Central memory CD8-positive, alpha-beta T cell (primary cell): ENCODE measurements at places on chromosomes 5 and 9.

DNA sequence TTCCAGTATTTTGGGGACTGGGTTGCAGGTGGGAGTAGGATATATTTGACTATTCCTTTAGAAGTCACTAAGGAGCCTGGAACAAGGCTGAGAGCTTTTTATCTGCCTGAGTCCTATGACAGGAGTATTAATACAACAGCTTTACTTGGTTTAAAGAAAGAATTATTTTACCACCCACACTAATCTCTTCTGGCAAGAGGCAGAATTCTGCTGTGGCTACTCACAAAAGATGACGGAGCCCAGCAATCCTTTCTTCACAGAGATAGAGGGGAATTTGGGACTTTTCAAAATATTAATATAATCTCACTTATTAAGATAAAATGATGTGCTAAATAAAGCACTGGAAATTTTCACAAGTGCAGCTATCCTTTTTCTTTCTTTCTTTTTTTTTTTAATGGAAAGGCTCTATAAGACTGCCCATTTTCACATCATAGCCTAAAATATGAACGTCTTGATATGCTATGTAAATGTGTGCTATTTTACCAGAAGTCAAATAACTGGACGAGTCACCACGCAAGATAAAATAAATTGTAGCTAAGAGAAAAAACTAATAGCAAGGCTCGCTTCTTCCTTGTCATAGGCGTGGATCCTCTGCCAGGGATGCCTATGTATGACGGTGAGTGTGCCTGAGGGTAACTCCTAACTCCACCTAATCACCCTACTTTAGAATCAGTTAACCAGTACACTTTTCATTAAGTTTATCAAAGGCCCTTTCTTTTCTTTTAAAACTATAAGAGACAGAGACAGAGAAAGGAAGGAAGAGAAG lies 76.3 kb downstream of the ZNF608 start:
- H3K4me1 ChIP-seq = no peaks in the 10 kb centered on the region
- H3K27ac ChIP-seq = no peak overlapping the region
- DNase-seq = no peak
- peaks cover 2% of the 10 kb centered on the region for H3K36me3 ChIP-seq

DNA sequence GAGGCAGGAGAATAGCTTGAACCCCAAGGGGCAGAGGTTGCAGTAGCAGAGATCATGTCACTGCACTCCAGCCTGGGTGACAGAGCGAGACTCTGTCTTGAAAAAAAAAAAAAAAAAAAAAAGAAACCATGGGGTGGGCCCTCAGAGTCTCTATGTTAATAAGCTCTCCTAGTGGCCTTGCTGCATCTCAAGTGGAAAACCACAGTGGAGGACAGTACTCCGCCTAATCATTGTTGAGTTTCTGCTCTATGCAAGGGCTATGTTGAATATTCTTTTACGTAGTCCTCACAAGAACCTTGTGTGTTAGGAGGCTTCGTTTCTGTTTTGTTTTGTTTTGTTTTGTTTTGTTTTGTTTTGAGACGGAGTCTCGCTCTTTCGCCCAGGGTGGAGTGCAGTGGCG lies 48.9 kb downstream of the TJP2 start:
- DNase-seq = no peak
- H3K27ac ChIP-seq = no peak overlapping the region
- H3K4me1 ChIP-seq = no peaks in the 10 kb centered on the region
- peaks cover 2% of the 10 kb centered on the region for H3K36me3 ChIP-seq
- H3K27me3 ChIP-seq = no peaks in the 10 kb centered on the region
- H3K4me3 ChIP-seq = no peak overlapping the region

DNA sequence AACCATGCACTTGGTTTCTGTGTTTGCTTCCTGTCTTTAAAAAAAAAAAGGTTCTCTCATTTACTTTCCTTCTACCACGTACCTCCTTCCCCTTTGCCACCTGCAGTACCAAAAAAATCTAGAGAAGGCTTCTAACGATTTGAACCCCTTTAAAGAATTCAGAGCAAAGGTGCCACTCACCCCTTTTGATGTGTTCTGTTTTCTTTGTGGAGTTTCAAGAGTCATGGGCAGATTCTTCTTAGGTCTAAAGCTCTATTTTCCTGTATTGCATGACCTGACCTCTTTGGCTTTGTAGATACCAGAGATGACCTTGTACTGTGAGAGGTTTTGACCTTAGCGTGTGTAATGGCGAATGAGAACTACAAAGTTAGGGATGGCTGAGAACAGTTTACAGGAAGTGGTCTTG lies 29.0 kb downstream of the TXNDC8 start:
- peaks cover 37% of the 10 kb centered on the region for H3K27me3 ChIP-seq
- no peaks in the 10 kb centered on the region for H3K4me1 ChIP-seq
- no peak overlapping the region for H3K4me3 ChIP-seq
- H3K36me3 ChIP-seq = no peaks in the 10 kb centered on the region
- no peak overlapping the region for H3K27ac ChIP-seq

DNA sequence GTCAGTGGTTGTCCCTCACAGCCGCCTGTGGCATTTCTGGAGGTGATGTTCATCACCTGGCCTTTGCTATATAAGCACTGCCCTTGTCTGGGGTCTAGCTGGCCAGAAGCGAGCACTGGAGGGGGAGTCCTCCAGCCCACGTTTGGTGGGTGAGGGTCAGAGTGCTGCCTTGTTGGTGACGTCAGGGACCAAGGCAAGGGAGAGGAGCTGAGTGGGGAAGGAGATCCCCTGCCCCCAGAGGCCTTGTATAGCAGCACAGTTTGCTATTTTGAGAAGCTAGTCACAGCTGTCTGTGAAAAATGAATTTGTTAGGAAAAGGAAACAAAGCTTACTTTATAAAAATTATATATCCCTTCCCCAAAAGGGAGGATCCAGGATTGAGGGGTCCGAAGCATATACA lies 49.8 kb downstream of the SYK start:
- no peak for DNase-seq
- no peak overlapping the region for H3K27ac ChIP-seq
- peaks cover 1% of the 10 kb centered on the region for H3K36me3 ChIP-seq
- H3K4me1 ChIP-seq = no peaks in the 10 kb centered on the region
- peaks cover 39% of the 10 kb centered on the region for H3K27me3 ChIP-seq

DNA sequence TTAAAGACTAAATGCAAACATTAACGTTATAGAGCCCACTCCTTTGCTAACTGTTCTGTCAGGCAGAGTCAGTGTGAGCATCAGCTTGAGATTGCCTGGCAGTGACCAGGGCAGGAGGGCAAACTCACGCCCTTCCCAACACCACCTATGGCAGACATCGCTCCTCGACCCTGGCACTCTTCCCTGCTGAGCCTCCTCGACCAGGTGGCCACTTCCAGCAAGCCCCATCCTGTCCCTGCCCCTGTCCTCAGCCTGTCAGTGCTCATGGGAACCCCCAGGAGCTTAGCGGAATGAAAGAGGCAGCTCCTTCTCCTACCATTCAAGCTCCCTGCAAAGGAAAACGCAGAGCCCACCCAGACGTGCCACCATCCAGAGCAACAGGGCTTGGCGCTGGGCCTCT lies 42.0 kb downstream of the PRRT1B start:
- H3K4me3 ChIP-seq = no peak overlapping the region
- peak overlapping the region; percentile 12 for H3K27ac ChIP-seq
- H3K27me3 ChIP-seq = no peaks in the 10 kb centered on the region
- no peak for DNase-seq
- H3K36me3 ChIP-seq = peaks cover 51% of the 10 kb centered on the region

DNA sequence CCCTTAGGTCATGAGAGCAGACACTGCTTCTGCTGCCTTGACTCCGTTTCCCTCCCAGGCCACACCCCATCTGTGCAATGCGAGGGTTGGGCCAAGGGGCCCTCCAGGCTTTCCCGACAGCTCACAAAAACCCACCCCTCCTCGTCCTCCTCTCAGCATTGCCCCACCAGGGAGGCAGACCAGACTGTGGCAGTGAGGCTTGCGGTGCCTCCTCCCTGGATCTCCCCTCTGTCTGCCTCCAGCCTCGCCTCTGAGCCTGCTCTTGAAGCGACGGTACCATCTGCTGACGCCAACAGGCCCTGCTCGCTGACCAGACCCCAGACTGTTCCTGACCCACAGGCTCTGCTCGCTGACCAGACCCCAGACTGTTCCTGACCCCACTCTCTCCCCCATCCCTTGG lies 99.2 kb upstream of the CACNA1B start:
- DNase-seq = no peak
- no peak overlapping the region for H3K4me3 ChIP-seq
- H3K27ac ChIP-seq = no peak overlapping the region
- no peaks in the 10 kb centered on the region for H3K27me3 ChIP-seq

GRCh38 chr5:24477958-24478357 lies 166.8 kb downstream of the CDH10 start:
- H3K4me1 ChIP-seq = no peaks in the 10 kb centered on the region
- no peaks in the 10 kb centered on the region for H3K27me3 ChIP-seq
- no peak overlapping the region for H3K4me3 ChIP-seq
- H3K36me3 ChIP-seq = no peaks in the 10 kb centered on the region
- no peak for DNase-seq

DNA sequence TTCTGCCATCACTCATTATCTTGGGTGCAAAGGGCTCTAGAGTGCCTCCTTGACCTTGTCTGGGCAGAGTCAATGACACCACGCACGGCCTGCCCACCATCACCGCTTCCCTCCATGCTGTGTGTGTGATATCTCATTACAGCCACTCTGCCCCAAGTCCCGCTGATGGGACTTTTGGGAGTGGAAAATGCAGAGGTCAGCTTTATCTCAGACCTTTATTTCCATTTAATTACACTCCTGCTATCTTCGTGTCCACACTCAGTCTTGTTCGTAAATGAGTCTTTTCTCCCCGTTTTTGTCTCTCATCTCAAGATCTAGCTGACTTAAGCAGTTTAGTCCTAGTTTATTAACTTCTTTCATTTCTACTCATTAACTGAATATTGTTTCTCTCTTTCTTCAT lies 226.2 kb downstream of the ICE1 start:
- H3K27me3 ChIP-seq = no peaks in the 10 kb centered on the region
- no peak overlapping the region for H3K27ac ChIP-seq
- no peak for DNase-seq

DNA sequence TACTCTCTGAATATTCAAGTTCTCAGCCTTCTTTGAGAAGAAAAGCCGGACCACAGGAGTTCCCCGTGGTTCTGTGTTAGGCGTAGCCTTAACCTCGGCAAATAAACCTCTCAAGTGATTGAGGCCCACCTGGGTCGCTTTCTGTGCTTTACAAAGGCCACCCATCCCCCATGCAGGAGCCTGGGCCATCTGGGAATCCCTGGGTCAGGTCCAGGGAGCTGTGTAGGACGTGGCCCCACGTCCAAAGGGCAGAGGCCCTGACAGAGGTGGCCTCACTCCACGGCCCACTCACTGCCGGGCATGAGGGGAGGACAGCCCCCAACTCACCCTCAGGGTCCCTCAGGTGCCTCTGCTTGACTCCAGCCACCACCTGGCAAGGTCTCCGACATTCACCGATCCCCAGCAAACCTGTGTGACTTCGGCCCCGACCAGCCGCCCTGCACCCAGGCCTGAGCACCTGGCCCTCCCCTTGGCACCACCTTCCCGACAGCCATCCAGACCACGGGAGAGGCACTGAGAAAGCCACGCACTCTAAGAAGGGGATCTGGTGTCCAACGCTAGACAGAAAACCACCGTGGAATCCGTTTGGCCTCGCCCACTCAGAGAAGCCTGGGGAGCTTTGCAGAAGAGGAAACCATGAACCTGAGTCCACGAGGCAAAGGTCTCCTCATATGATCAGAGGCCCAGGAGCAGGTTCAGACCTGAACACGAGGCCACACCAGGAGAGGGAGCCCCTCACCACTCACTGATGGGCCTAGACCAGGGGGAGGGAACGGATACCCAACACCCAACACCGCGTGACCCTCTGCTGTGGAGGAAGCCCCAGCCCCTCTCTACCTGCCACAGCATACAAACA lies 4.5 kb downstream of the SLC12A7 start:
- peaks cover 10% of the 10 kb centered on the region for H3K36me3 ChIP-seq
- peaks cover 50% of the 10 kb centered on the region for H3K4me1 ChIP-seq
- no peaks in the 10 kb centered on the region for H3K27me3 ChIP-seq
- DNase-seq = no peak

DNA sequence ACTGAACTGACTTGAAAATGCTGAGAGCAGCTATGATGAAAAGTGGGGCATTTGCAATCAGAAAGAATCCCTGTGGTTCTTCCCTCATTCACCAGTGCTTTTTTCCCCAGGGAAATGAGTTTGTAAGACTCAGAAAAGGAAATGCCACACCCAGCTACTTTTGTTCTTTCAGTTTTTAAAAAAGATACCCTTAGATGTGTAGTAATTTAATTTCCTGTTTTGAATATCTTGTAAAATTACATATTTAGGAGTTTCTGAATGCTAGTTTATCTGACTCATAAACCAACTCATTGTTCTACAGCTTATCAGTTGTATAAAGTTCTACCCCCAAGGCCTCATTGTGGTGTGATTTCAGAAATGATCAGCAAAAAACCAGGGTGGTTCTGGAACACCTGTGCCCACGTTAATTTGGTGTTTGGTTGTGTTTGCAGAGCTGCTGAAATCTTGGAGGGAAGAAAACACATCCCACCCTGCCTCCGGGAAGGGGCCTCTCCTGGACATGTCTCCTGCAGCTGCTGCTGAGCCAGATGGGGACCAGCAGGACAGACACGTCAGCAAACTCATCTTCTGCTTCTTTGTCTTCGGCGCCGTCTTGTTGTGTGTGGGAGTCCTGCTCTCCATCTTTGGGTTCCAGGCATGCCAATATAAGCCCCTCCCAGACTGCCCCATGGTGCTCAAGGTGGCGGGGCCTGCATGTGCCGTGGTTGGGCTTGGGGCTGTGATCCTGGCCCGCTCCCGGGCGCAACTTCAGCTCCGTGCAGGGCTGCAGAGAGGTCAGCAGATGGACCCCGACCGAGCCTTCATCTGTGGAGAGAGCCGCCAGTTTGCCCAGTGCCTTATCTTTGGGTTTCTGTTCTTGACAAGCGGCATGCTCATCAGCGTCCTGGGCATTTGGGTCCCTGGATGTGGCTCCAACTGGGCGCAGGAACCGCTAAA lies 2.8 kb downstream of the TMEM171 start:
- H3K27ac ChIP-seq = peak overlapping the region; percentile 67
- H3K4me1 ChIP-seq = peaks cover 53% of the 10 kb centered on the region
- H3K27me3 ChIP-seq = peaks cover 28% of the 10 kb centered on the region
- peak overlapping the region; percentile 70 for H3K4me3 ChIP-seq

GRCh38 chr9:89536145-89536574 lies 38.2 kb upstream of the SEMA4D start:
- no peaks in the 10 kb centered on the region for H3K27me3 ChIP-seq
- no peaks in the 10 kb centered on the region for H3K36me3 ChIP-seq
- DNase-seq = no peak
- H3K4me1 ChIP-seq = peaks cover 82% of the 10 kb centered on the region

- no peak for DNase-seq
- no peaks in the 10 kb centered on the region for H3K36me3 ChIP-seq
- H3K27me3 ChIP-seq = peaks cover 35% of the 10 kb centered on the region
- no peaks in the 10 kb centered on the region for H3K4me1 ChIP-seq
- H3K4me3 ChIP-seq = no peak overlapping the region
- no peak overlapping the region for H3K27ac ChIP-seq
These were observed 483.3 kb downstream of the DMAC1 start for GRCh38 chr9:7316166-7316795.

- H3K36me3 ChIP-seq = no peaks in the 10 kb centered on the region
- DNase-seq = no peak
- H3K27me3 ChIP-seq = peaks cover 5% of the 10 kb centered on the region
- H3K27ac ChIP-seq = no peak overlapping the region
These were observed 5.4 kb upstream of the HEMGN start for GRCh38 chr9:97943308-97943855.

- H3K4me3 ChIP-seq = no peak overlapping the region
- DNase-seq = no peak
- H3K27me3 ChIP-seq = peaks cover 67% of the 10 kb centered on the region
- H3K4me1 ChIP-seq = peaks cover 9% of the 10 kb centered on the region
- H3K27ac ChIP-seq = no peak overlapping the region
- peaks cover 2% of the 10 kb centered on the region for H3K36me3 ChIP-seq
These were observed 53.6 kb downstream of the GADD45G start for GRCh38 chr9:89658401-89658800.
